ENCODE measurements at places on chromosomes 2 and 18.

DNA sequence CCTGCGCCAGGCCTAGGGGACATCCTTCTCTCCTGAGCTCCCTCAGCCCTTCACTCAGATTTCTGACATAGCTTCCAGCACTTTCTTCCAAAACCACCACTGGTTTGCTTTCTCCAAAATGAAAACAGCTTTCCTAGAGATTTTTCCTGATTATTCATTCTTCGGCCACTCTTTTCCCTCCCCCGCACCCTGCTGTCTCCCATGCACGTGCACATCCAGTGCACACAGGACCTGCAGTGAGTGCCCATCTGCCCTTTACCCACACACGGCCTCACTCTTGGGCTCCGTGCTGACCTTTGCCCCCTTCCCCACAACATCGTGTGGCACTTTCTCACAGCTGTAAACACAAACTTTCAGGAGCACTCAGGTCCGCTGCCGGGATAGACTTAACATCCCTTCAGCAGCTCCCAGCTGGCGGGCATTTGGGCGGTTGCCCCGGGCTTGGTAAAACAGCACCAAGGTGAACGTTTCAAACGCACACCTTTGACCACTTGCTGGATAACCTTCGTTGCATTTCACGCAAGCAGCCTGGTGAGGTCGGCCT lies 25.8 kb downstream of the KIF1A start:
- no peak for DNase-seq

- DNase-seq = no peak
Observed at GRCh38 chr2:222241128-222241870, 57.5 kb downstream of the PAX3 start.

DNA sequence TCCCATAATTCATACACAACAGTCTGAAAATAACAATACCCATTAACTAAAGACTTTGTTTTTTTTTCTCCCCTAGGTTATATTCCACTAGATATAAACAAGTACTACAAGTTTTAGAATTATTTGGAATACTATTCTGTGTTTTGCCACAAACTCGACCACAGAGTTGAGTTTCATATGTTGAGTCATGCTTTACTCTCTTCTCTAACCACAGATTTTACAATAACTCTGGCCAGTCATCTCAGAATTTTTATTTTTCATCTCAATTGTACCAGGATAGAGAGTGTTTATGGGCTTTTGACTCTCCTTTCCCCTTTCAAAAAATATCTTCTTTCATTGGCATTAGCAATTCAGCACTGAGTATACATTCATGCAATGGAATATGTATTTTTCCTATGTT lies 348.7 kb upstream of the GALNT5 start:
- peak; percentile 77 for DNase-seq

DNA sequence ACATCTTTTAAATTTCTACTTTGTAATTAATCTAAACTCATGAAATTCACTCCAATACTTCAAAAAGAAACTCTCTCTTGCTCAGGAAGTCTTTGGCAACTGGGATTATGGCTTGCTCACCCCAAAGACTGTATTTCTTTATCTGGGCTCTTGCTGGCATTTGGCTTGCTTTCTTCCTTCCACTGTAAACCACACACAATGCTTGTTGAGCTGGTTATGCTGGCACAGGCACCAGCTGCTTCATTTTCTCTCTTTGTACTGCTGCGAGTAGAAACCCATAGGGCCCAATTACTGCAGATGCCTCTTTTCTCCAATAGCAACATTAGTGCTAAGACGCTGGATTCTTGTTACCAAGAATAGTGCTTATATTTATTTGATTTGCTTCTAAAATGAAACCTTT lies 51.4 kb downstream of the SLC38A11 start:
- DNase-seq = no peak

GRCh38 chr2:85723707-85724360 lies 29.7 kb downstream of the GNLY start:
- peak; percentile 51 for DNase-seq

DNA sequence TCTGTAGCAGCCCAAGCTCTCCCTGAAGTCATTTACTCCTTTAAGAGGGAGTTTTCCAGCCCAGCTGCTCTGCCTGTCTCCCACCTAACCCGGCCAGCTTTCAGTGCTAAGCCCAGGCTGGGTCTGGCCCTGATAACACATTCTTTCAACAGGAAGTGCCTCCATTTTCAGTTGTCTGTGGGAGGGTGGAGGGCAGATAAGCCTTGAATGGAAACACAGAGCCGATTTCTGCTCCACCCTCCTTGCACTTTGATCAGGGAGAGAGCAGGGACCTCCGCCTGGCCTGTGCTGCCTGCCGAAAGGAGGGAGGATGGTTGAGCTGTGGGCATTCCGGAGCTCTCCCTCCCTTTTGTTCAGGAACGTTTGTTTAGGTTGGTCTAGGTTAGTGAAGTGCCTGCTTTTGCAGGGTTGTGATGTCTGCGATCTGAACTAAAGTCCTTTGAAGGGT lies 24.8 kb downstream of the GATA6 start:
- no peak for DNase-seq

- DNase-seq = no peak
Observed at GRCh38 chr2:54090521-54091117, 24.8 kb upstream of the ACYP2 start.

DNA sequence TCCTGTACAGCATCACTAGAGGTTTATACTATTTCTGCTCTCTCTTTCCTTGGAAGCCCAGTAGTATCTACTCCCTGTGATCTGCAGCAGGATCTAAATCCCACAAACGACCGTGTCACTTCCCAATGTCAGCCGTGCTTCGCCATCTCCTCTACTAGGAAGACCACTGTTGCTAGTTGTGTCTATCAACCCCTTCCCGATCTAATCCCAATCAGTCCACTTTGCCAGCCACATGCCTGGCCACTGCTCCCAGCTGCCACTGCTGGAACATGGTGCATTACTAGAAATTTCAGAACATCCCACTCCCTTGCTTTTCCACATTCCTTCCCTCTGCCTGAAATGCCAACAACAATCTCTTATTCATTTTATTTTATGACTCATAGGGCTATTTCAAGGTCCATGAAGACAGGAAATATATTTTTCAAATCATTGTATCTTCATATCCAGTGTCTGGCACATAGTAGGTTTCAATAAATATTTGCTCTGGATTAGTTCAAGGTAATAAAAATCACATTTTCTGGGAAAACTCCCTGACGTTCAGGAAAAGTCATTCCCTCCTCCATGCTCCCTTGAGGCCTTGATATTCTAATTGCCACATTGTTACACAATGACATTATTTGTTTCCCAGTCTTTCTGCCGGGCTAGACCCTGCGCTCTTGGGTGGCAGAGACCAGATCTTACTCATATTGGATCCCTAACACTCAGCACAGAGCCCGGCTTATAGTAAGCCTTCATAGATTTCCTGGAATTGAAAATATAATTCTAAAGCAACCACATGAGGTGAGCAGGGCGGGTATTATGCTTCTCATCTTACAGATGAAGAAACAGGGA lies 2.1 kb upstream of the TRIB2 start:
- peak; percentile 48 for DNase-seq

- peak; percentile 96 for DNase-seq
Observed at GRCh38 chr2:204842661-204843485, 297.6 kb downstream of the PARD3B start.

- no peak for DNase-seq
Observed at GRCh38 chr18:24127735-24128134, 11.1 kb upstream of the CABYR start.

DNA sequence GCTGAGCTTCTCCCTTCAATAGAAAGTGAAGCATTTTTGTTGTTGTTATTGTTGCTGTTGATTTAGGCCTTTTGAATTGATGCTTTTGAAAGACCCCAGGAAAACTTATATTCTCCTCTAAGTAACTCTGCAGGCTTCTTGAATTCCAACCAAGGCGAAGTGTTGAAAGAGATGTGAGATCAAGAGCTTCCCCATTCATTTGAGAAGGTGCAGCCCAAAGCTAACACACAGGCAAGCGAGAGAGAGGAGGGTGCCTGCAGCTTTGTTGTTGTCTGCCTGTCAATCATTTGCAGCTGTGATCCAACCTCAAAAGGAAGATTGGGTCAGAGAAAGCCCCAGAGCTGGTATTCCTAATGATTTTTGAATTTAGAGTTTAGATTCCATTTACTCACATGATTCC lies 963.6 kb upstream of the CNTNAP5 start:
- no peak for DNase-seq

DNA sequence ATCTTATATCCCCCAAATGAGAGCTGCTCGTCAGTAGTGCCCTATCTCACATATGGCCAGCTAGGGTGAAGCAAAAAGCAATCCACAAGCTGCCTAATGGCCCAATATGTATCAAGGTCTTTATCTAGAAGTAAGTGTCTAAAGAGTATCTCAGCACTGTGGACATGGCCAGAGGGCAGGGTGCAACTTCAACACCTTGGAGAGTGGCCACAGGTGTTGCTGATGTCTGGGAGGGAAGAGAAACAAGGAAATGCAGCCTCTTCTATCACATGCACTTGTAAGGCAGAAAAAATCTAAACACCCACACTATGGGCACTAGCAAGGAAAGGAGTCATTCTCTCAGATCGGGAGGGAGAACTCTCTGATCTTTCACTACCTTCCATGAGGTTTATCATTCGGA lies 23.7 kb upstream of the MRPL19 start:
- no peak for DNase-seq

DNA sequence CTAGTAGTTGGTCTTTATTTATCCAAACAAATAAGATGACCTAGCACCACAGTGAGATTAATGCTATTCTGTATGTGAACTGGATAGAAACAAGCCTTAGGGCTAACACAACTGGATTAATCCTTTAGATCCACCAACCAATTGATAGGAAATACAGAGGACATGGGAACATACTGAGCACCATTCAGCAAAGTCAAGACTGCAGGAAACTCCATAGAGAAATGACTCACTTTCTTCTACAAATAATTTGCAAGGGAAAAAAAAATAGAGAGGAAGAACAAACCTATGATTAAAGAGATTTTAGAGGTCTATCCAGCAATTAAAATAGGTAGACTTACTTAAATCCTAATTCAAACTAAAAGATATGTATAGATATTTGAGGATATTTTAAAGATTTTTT lies 23.9 kb downstream of the WDFY1 start:
- no peak for DNase-seq

DNA sequence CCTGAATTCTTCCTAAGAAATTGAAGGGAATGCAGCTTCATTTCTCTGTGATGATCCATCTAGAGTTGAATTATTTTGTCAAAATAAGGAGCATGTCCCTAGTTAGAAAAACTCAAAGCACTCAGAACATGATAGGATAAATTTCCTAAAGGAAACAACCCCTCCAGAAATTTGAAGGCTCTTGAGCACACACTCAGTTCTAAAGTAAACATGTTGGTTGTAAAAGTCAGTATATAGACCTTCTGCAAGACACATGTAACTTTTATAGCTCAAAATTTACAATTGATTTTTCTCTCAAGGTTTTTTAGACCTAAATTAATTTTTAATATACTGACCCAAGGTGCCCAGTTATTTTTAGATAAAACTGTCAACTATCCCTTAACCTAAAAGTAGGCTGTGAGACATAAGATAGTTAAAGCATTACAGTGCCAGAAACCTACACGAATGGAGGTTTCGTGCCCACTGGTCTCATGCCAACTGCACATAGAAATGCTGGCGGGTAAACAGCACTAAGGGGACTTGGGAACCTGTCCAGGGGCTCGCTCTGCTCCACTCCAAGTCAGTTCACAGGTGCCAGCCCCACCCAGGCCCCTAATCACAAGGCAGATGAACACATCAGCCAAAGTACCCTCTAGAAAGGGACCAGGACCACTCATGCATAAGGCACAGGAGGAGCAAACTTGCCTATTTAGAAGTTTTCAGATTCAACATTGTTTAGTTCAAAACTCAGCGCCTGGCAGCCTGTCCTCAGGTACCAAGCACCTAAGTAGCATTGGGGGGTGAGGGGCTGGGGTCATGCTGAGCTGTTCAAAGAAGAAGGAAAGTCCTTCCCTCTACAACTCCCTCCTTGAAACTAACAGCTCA lies 106.5 kb downstream of the SMC6 start:
- no peak for DNase-seq

DNA sequence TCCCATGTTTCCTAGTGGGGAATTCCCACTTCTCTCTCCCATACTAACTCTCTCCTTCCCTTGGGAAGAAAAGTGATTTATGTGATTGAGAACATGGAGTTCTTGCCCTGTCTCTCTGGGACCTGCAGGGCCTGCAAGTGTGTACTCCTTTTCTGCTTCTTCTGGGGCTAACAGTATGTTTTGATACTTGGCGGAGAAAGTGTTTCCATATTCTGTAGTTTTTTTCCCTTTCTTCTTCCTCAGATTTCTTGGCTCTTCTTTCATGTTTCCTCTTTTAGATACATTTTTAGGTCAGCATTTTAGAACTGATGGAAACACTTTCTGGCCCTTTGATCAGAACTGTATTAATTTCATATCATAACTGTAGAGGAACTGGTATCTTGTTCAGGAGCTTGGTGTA lies 352.2 kb downstream of the DLGAP1 start:
- no peak for DNase-seq

- no peak for DNase-seq
Observed at GRCh38 chr2:215917953-215918620, 95.3 kb downstream of the MREG start.

GRCh38 chr2:151260573-151261230 lies 961 bp downstream of the RBM43 start:
- peak; percentile 22 for DNase-seq

GRCh38 chr2:96138179-96139145 lies at the start of gene ASTL:
TSS of gene ASTL (minus strand) at chr2:96138502. CDS start at chr2:96138436, 66 bp downstream.
- peak; percentile 26 for DNase-seq

GRCh38 chr2:172211512-172211911 lies 108.8 kb upstream of the DLX2 start:
- DNase-seq = peak; percentile 67

GRCh38 chr18:9563331-9563730 lies 51.0 kb downstream of the PPP4R1 start:
- no peak for DNase-seq

GRCh38 chr2:66034467-66034866 lies 400.5 kb upstream of the MEIS1 start:
- DNase-seq = no peak

DNA sequence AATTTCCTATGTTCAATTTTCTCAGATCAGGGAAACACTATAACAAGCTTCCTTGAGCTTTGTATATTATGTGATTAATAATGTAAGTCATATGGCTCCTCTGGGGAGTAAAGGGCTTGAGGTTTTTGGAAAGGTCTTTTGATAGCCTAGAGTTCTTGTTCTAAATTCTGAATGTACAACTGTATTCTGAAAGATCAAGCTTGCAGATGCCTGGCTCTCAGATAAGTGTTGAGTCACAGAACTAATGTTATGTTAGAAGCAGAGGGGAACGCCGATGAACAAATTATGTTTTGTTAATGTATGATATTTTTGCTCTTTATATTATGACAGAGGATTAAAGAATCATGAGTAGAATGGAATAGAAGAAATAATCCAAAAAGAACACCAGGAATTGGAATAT lies 170.1 kb downstream of the RPRM start:
- no peak for DNase-seq

GRCh38 chr2:46042207-46042637 lies 255.0 kb upstream of the EPAS1 start:
- no peak for DNase-seq

GRCh38 chr2:29443151-29443550 lies 327.9 kb downstream of the CLIP4 start:
- no peak for DNase-seq

- DNase-seq = no peak
Observed at GRCh38 chr2:207662203-207662602, 37.0 kb upstream of the METTL21A start.
